ENCODE measurements at places on chromosomes 3 and 15.
A peak's percentile ranks its signal among the peaks of the same experiment; 100 is the strongest.

GRCh38 chr15:95416576-95416975 lies 913.9 kb upstream of the NR2F2 start:
- no peaks in the 10 kb centered on the region for H3K27me3 ChIP-seq
- no peak overlapping the region for H3K4me3 ChIP-seq
- no peak for DNase-seq
- no peak overlapping the region for H3K27ac ChIP-seq
- no peaks in the 10 kb centered on the region for H3K36me3 ChIP-seq

- no peak overlapping the region for H3K4me3 ChIP-seq
- H3K36me3 ChIP-seq, result no peaks in the 10 kb centered on the region
- H3K27ac ChIP-seq, result no peak overlapping the region
- H3K4me1 ChIP-seq, result peaks cover 8% of the 10 kb centered on the region
Observed at GRCh38 chr15:54580643-54581042, 602.4 kb downstream of the UNC13C start.

DNA sequence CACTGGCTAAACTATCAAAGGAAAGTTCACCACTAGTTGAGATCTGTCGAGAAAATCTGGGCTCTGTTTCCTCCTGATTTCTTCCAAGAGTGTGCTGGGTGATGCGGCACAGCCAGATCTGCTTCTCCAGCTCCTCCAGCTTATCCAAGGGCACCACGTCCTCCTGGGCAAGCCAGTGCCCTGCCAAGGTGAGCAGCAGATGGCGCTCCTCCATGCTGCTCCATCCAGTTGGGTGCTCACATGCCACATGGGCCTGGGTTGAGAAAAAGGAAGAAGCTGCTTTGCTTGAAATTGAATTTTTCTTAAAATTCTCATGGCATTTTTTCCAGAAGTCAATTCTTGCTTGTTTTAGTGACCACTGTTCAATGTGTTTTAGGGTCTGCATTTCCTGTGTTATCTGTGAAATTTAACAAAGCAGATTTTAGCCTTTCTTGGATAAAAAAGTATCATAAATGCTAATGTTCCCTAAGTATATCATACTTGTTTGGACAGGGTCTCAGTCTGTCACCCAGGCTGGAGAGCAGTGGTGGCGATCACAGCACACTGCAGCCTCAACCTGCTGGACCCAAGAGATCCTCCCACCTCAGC lies 47.3 kb downstream of the EIF3J start:
- no peak overlapping the region for H3K4me3 ChIP-seq
- no peak overlapping the region for H3K27ac ChIP-seq
- no peak for DNase-seq
- H3K36me3 ChIP-seq, result peaks cover 55% of the 10 kb centered on the region
- H3K27me3 ChIP-seq, result no peaks in the 10 kb centered on the region

DNA sequence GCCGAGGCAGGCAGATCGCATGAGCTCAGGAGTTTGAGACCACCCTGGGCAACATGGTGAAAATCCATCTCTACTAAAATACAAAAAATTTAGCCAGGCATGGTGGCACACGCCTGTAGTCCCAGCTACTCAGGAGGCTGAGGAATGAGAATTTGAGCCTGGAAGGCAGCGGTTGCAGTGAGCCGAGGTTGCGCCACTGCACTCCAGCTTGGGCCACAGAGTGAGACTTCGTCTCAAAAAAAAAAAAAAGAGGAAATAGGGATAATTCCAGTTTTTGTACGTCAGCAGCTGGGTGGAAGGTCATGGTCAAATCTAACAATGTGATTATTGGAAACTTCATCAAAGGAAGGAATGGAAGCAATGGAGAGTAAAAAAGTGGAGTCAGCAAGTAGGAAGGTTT lies 3.1 kb downstream of the CMC1 start:
- no peaks in the 10 kb centered on the region for H3K27me3 ChIP-seq
- DNase-seq, result no peak
- no peaks in the 10 kb centered on the region for H3K36me3 ChIP-seq
- H3K4me1 ChIP-seq, result no peaks in the 10 kb centered on the region
- H3K4me3 ChIP-seq, result no peak overlapping the region

- peaks cover 4% of the 10 kb centered on the region for H3K4me1 ChIP-seq
- no peaks in the 10 kb centered on the region for H3K36me3 ChIP-seq
- no peak overlapping the region for H3K27ac ChIP-seq
- no peak for DNase-seq
- no peaks in the 10 kb centered on the region for H3K27me3 ChIP-seq
- H3K4me3 ChIP-seq, result no peak overlapping the region
Observed at GRCh38 chr3:56290374-56290773, 177.9 kb downstream of the ERC2 start.

- no peaks in the 10 kb centered on the region for H3K27me3 ChIP-seq
- H3K4me3 ChIP-seq, result no peak overlapping the region
- no peak overlapping the region for H3K27ac ChIP-seq
- H3K36me3 ChIP-seq, result no peaks in the 10 kb centered on the region
Observed at GRCh38 chr3:101163554-101163953, 156.8 kb downstream of the IMPG2 start.

DNA sequence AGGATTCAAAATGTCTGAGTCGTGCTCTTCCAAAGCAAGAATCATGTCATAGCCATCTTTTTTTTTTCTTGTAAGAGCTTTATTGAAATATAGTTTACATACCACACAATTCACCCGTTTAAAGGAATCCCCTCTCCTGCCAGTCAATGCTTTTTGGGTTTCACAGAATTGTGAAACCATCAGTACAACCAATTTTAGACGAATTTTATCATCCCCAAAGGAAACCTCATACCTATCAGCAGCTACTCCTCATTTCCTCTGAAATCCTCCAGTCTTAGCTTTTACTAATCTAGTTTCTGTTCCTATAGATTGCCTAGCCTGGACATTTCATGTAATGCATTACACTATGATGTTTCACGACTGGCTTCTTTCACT lies 39.6 kb downstream of the ADIPOQ start:
- no peaks in the 10 kb centered on the region for H3K4me1 ChIP-seq
- H3K27me3 ChIP-seq, result no peaks in the 10 kb centered on the region
- no peaks in the 10 kb centered on the region for H3K36me3 ChIP-seq
- H3K27ac ChIP-seq, result no peak overlapping the region
- H3K4me3 ChIP-seq, result no peak overlapping the region

GRCh38 chr15:74196175-74196574 lies 6.4 kb downstream of the STRA6 start:
- peak; percentile 60 for DNase-seq
- H3K27me3 ChIP-seq, result peaks cover 2% of the 10 kb centered on the region
- peaks cover 40% of the 10 kb centered on the region for H3K4me1 ChIP-seq

- no peaks in the 10 kb centered on the region for H3K27me3 ChIP-seq
- no peak overlapping the region for H3K4me3 ChIP-seq
- H3K27ac ChIP-seq, result no peak overlapping the region
- H3K4me1 ChIP-seq, result no peaks in the 10 kb centered on the region
Observed at GRCh38 chr3:131898346-131898745, 136.5 kb downstream of the CPNE4 start.

DNA sequence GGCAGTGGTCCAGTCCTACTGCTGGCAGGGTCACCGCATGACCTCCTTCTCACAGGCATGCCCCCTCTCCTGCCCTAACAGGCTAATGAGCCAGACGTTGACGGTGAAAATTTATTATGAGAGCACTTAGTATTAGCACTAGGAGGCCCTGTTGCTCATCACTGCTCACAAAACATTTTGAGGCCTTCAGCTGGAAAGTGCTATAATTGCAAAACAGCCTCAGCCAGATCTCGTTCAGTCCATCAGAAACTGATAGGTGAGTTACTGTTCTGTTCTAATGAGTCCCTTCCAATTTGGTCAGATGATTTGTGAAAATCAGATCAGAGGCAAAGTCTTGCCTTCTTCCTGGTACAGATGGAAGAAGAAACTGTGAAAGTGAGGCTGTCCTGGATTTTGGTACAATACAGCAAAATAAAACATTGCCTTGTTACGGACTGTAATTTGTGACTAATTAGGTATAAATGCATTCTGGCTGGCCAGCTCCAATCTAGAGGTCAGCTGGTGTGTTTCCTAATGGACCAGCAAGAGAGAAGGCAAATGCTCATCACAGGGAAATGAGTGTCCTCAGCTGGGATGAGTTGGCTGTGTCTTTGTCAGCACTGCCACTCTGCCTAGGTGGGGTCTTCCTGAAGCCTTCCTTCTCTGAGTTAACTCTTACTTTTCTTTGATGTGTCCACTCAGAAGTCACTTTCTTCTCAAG lies 316.8 kb downstream of the CHST2 start:
- H3K27me3 ChIP-seq, result no peaks in the 10 kb centered on the region
- no peak overlapping the region for H3K27ac ChIP-seq
- H3K4me3 ChIP-seq, result no peak overlapping the region
- H3K4me1 ChIP-seq, result no peaks in the 10 kb centered on the region

DNA sequence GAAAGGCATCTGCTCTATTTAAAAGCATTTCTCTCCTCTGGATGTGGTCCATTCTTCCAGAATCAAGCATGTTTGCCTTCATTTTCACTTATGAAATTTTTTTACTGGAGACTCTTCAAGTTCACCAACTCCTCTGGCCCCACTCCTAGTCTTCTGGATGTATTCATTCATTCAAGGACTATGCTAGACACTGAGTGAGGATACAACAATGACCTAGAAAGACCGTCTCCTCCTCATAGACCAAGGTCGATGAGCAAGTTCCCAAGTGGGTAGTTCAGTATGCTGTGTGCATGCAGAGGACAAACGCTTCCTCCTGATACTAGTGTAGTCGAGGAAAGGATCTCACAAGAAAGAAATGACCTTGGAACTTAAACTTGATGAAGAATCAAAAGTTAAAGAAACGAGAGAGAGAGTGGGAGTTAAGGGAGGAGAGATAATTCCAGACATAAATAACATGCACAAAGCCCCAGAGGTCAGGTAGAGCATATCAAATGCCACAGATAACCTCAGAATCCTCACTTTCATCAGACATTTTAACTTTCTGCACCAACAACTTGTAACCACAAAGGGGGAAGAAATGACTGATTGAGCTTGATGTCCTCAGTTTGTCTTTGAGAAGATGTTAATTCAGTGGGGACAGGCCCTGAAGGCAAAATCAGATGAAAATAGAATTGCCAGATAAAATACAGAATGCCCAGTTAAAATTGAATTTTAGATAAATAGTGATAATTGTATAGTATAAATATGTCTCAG lies 149.4 kb downstream of the IMPG2 start:
- no peak overlapping the region for H3K4me3 ChIP-seq
- H3K27ac ChIP-seq, result peak overlapping the region; percentile 38
- peaks cover 9% of the 10 kb centered on the region for H3K4me1 ChIP-seq
- no peaks in the 10 kb centered on the region for H3K36me3 ChIP-seq

DNA sequence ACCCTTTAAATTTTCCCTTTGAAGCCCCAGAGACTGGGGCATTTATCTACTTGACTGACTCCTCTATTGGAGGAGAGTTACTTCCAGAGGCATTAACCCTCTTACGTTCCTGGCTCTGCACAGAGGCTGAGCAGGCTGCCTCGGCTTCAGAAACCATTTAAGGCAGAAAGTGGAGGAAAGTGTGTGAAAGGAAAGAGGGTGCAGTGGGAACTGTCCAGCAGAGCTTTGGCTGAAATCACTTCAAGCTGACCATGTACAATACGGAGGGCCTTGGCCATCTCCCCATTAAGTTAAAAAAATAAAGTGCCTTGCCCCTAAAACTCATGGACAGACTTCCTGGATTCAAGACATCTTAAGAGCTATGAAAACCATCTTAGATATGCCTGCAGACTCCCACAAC lies 238.7 kb downstream of the SV2B start:
- DNase-seq, result peak; percentile 67
- no peak overlapping the region for H3K27ac ChIP-seq
- H3K4me1 ChIP-seq, result no peaks in the 10 kb centered on the region
- H3K36me3 ChIP-seq, result no peaks in the 10 kb centered on the region
- H3K27me3 ChIP-seq, result no peaks in the 10 kb centered on the region

- no peak overlapping the region for H3K4me3 ChIP-seq
- no peaks in the 10 kb centered on the region for H3K4me1 ChIP-seq
- H3K27ac ChIP-seq, result no peak overlapping the region
Observed at GRCh38 chr3:118778201-118778600, 256.4 kb downstream of the IGSF11 start.

DNA sequence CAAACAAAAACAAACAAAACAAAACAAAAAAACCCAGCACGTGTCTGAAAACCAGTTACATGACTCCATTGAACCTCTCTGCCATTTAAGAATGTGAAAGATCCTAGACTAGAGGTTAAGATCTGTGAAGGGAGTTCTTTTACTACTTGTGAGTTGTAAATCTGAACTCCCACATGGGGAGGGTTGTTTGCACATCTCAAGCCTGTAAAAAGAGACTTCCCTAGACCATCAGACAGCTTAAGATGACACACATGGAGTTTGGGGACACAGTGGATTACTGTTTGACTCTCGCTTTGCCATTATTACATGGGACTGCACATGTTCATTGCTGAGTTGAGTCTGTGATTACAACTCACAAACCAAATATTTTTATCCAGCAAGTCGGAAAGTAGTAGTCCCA lies 171.5 kb downstream of the SLC9A9 start:
- no peaks in the 10 kb centered on the region for H3K36me3 ChIP-seq
- no peak overlapping the region for H3K4me3 ChIP-seq
- H3K4me1 ChIP-seq, result no peaks in the 10 kb centered on the region

GRCh38 chr3:153866901-153867300 lies 254.3 kb upstream of the ARHGEF26 start:
- no peaks in the 10 kb centered on the region for H3K36me3 ChIP-seq
- peak; percentile 87 for DNase-seq
- H3K27ac ChIP-seq, result peak overlapping the region; percentile 51
- H3K4me3 ChIP-seq, result no peak overlapping the region
- no peaks in the 10 kb centered on the region for H3K27me3 ChIP-seq
- no peaks in the 10 kb centered on the region for H3K4me1 ChIP-seq

DNA sequence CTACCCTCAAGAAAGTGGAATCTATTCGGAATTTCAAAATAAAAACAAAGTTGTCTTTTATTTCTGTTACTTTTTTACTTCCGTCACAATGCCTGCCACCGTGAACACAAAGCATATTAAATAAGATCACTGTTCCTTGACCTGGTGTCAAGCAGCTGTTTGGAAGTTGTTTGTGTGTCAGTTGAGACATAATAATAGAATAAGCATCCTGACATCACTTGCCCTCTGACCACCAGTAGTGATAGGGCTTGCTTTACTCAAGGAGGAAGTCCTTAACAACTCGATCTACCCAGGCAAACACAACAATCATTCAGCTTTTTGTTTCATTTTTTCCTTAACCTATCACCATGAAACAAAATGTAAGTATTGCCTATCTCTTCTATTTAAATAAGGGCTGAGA lies 454.4 kb upstream of the RASGRP1 start:
- no peaks in the 10 kb centered on the region for H3K27me3 ChIP-seq
- H3K27ac ChIP-seq, result no peak overlapping the region
- H3K4me1 ChIP-seq, result peaks cover 2% of the 10 kb centered on the region
- H3K4me3 ChIP-seq, result no peak overlapping the region
- DNase-seq, result no peak

Data from muscle of leg (tissue), 16 donors.